Astrocyte of the cerebellum (primary cell): ENCODE measurements at places on chromosomes 4 and X.

DNA sequence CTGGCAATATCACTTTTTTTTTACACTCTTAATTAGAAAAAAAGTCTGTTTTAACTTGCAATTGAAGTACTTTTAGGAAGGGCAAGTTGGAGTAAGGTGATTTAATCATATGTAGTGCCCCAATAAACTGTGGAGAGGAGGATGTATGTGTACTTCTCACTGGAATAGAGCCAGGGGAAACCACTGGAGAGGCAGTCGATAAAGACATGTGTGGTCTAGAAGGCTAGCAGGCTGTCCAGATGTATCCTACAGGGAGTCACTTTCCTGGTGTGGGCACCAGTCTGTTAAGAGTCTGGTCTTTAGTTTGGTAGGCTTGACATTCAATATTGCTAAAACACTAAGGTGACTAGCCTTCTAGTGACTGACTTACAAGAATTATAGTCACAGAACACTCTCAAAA lies 9.6 kb upstream of the SGMS2 start:
- no peak for DNase-seq

GRCh38 chr4:2930758-2931511 lies 32.3 kb downstream of the NOP14 start:
- DNase-seq = no peak

DNA sequence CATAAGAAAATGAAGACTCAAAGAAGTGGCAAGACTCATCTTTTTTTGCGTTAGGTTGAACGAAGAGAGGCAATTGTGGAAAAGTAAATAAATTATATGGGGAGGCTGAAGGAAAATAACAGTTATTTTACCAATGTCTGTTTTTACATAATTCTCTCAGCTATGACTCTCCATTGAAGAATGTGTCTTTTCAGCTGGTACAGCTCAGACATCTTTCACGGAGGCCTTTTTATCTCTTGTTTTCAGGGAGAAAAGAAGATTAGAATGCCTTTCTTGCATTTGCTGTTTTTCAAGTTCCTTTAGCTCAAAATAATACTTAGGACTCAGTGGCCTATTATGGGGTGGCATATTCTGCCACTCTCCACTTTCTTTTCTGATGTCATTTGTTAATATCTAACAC lies 153.0 kb downstream of the ADAM29 start:
- no peak for DNase-seq

GRCh38 chr4:139576219-139576618 lies 20.2 kb upstream of the SETD7 start:
- no peak for DNase-seq

DNA sequence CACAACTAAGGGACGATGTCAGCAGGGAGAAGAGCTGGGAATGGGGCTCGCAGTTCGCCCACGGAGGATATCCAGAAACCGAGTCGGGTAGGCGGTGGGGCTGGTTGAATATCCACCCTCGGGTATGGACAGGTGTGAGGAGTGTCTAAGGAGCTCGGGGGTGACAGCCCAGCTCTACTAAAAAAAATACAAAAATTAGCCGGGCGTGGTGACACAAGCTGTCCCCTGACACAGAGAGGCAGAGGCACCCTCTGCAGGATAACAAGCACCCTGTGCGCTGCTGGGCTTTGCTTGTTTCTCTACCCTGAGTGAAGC lies 12.2 kb upstream of the ASMTL start:
- no peak for DNase-seq

GRCh38 chr4:169167957-169168858 lies 102.5 kb downstream of the SH3RF1 start:
- no peak for DNase-seq

DNA sequence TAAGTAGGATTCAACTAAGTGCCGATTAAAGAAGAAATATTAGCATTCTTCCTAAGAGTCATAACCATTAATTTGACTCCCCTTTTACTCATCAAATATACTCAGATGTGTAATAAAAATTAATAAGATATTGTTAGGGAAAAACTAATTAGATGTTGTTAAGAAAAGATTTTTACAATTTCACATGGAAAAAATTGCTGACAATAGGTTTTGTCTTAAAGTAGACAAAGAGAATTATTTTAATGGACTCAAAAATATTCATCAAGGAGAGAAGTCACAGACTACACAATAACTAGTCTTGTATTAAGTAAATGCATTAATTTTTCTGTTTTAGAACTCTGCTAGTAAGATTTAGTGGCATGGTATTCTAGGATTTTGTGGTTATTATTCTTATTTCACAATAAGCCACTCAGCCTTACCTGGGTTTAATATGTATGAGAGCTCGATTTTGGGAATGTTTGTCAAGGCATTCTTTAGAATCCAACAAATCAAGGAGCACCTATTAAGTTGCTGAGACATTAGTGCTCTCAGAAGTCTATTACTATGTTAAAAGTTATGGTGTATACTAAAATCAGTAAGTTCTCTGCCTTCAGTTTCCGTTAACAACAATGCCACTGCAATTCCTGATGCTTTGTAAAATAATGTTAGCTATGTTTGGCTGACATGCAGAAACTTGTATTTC lies 110.2 kb upstream of the UGT8 start:
- no peak for DNase-seq

- peak; percentile 54 for DNase-seq
These were observed 59.0 kb upstream of the C1QTNF7 start for GRCh38 chr4:15368856-15369255.

DNA sequence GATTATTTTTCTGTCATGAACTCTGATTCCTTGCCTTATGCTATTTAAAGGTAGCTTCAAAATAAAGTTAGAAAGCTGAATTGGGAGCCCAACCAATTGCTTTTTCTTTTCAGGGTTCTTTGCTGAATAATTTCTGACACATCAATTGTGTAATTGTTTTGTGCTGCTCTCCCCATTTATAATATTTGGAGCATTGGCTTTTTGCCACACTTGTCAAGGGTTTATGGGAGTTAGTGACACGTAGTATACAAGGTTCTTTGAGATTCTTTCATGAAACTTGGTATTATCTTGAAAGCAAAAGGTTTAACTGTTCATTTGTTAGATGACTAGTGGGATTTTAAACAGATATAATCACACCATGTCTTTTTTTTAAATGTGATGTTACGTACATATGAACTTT lies 80.9 kb downstream of the POLA1 start:
- no peak for DNase-seq

GRCh38 chr4:121684561-121684960 lies 12.2 kb downstream of the ANXA5 start:
- no peak for DNase-seq

DNA sequence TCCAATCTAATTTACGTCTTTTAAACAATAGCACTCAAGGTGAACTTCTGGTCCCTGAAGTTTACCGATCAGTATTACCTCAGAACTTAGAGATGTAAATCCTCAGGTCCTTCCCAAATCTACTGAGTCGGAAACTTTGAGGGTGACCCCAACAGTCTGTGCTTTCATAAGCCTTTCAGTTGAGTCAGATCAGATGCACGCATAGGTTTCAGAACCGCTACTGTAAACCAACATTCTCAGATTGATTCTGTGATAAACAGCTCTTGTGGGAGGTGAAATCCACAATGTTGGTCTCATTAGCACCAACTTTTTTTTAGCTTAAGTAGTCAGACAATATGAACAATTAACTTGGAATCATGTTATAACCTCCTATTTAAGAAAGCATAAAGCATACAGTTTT lies 86.0 kb downstream of the WWC2 start:
- DNase-seq = no peak

DNA sequence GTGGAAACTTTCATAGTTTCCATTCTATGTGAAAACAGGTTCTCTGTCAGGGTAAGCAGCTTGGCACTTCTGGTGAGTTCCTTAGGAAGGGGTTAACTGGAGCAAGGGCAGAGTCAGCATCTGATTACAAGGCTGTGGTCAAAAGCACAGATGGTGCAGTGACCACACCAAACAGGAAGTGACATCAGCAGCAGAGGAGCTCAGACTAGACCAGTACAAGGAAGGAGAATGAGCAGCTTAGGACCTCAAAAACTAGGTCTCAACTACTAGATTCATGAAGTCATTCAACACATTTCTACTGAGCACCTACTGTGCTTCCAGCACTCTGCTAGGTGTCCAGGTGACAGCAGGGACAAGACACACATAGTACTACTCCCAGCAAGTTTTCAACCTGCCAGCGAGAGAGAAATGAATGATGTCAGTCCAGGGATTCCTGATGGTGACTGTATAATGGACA lies 130.2 kb downstream of the AMELX start:
- peak; percentile 52 for DNase-seq

DNA sequence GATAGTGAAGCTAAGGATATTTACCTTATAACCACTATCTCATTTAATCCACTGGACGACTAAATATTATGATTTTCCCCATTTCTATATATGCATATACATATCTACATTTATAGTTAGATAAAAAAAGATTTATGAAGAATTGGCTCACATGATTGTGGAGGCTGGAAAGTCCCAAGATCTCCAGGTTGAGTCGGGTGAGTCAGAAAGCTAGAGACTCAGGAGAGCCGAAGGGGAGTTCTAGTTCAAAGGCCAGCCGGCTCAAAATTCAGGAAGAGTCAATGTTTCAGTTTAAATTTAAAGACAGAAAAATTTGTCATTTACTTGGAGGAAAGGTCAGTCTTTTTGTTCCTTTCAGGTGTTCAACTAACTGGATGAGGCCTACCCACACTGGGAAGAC lies 158.2 kb upstream of the CPEB2 start:
- DNase-seq = no peak

GRCh38 chrX:126847143-126847542 lies 27.6 kb downstream of the PRR32 start:
- DNase-seq = no peak
